ENCODE measurements at places on chromosomes 1 and 21.

- DNase-seq: no peak
Observed at GRCh38 chr1:70907563-70908310, 139.9 kb downstream of the PTGER3 start.

DNA sequence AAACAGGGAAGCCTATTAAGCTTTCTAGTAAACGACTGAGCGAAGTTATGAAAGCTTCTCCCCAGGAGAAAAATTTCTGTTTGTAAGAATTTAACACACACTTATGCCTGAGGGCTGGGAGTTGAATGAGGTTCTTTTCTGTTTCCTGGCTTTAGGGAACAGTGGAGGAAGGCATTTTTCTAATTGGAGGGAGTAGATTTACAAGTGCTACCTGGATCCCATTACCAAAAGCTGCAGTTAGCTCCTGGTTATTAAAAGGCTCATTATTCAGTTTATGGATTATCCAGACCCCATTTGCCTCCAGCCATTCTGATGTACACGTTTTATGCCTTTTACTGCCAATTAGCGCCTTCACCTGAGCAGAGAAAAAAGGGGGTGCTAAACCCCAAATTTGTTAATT, 7.5 kb downstream of the ST6GALNAC3 start:
- no peak for DNase-seq

GRCh38 chr1:75980972-75981897, 49.0 kb upstream of the ASB17 start:
- no peak for DNase-seq

DNA sequence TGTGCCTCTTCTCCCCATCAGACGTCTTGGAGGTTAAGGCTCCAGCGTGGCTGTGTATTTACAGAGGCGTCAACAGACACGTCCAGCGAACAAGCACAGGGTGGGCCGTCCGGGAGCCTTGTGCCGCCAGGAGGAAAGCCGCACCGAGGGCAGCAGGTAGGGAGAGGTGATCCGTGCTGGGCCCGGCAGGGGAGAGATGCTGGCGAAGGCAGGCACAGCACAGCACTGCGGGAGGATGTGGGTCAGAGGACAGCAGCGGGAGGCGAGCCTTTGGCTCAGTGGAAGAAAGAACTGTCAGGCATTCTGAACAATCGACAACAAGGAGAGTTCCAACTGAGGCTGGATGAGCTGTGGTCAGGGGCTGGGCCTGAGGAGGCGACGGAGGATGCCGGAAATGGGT, 144.1 kb upstream of the TNR start:
- no peak for DNase-seq

- no peak for DNase-seq
Observed at GRCh38 chr21:20004367-20004766, 993.8 kb upstream of the NCAM2 start.

DNA sequence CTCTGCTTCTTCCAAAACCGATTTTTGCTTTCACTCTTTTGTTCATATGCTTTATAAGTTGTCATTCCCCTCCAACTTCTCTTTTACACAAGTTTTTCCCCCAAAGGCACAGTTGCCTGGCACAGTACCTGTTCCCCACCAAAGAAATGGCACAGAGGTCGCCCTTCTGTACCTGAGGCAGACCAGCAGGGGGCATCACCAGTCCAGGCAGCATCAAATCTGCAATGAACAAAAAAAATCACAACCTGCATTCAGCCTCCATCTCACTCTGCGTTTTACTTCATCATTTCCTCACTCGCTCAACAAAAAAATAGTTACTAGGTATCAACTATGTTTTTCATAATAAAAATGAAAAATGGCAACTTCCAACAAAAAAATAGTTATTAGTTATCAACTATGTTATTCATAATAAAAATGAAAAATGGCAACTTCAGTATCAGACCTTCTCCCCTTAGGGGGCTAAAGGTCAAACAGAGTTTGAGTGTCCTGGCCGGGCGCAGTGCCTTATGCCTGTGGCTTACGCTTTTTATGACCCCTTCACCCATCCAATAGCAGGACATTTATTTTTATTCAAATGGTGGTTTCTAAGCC, 4.1 kb downstream of the EIF2D start:
- DNase-seq: peak; percentile 59

GRCh38 chr1:206582971-206583706, 29.1 kb downstream of the EIF2D start:
- no peak for DNase-seq

GRCh38 chr21:39707316-39707715, 37.7 kb upstream of the IGSF5 start:
- no peak for DNase-seq

GRCh38 chr1:112231331-112231730, 164.7 kb upstream of the CTTNBP2NL start:
- DNase-seq: no peak

DNA sequence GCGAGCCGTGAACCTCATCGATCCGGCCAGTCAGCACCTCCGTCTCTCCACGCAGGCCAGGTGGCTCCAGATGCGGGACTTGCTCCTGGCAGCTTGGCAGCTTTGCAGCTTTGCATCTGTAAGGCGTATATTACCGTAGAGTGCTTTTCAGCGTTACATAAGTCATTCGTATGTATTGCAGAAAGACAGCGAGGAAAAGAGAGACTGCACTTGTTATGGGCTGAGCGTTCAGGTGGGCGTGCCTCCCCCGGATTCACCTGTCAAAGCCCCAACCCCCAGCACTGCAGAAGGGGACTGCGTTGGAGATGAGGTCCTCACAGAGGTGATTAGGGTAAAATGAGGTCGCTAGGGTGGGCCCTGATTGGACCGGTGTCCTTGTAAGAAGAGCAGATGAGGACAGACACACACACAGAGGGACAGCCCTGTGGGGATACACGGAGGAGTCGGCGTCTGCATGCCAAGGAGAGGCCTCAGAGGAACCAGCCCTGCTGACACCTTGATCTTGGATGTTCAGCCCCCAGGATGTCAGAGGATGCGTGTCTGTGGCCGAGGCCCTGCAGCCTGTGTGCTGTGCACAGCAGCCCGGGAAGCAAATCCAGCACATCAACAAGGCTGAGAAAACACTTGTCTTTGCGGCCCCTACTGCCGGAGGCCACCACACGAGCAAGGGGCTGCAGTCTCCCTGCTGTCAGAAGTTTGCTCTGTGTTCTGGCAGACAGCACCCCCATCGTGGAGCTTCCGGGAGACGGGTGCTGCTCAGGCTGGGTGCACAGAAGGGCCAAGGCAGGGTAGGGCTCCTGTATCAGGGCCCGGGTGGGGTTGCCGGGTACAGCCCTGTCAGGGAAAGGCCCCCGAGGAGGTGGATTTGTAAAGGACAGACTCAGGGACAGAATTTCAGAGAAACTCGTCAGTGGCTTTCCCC, 10.9 kb upstream of the AGPAT3 start:
- DNase-seq: no peak

DNA sequence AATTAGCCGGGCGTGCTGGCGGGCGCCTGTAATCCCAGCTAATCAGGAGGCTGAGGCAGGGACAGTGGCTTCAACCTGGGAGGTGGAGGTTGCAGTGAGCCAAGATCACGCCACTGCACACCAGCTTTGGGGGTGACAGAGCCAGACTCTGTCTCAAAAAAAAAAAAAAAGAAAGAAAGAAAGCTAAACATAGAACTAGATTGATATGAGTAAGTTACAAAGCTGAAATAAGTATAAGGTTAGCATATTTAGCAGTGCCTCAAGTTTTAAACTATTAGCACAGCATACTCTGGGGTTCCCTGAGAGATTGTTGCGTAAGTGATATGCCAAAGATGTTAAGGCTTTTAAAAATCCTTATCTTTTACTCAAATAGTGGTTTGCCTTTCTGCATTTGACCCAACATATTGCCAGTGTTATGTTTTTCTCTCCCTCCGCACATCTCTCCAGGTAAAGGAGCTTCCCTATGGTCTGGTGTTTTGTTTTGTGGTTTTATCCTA, 126.1 kb downstream of the CD247 start:
- DNase-seq: no peak

DNA sequence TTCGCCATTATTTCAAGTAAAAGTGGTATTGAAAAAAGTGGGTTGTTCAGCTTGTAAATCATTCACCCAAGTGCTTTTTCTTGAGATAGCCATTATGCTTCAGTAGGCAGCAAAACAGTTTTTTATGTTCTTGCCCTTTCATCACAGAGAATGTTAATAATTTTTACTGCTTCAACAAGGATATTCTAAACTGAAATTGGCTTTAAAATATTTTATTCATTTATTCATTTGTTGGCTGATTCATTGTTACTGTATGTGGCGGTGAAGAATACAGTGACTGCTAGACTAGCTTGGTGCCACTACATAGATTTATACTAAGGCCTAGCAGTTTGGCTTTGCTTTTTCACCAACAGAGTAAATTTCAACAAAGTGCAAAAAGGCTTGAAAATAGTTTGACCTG, 121.5 kb downstream of the OLFML2B start:
- no peak for DNase-seq

DNA sequence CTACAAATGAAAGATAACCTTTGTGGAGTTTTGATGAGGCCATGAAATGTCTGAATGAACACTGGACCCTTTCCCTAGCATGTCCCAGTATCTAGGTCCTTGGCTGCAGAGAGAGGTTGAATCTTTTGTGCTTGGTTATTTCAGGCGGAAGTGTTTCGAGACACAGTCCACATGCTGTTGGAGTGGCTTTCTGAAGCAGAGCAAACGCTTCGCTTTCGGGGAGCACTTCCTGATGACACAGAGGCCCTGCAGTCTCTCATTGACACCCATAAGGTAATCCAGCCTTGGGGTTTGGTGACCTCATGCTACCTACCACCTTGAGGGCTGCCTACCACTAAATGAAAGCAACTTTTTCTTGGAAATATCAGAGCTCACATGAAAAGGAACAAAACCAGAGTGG, 38.9 kb upstream of the BMP8A start:
- no peak for DNase-seq

DNA sequence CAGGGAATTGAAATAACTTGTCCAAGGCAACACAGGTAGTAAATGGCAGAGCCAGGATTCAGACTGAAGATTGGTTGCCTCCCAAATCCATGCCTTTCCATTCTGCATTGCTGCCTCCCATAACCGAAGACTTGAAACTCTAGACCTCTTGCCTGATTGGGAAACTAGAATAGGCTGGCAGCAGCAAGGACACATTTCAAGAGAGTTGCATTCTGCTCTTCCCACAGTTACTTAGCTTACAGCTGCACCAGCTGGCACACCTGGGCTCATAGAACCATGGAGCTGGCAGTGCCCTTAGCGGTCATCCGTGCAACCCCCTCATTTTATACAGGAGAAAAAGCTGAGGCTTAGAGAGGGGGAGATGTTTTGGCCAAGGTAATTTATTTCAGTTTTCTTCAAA, 8.0 kb downstream of the TRNAU1AP start:
- peak; percentile 3 for DNase-seq

GRCh38 chr1:200699871-200700270, 30.2 kb upstream of the DDX59 start:
- DNase-seq: no peak

DNA sequence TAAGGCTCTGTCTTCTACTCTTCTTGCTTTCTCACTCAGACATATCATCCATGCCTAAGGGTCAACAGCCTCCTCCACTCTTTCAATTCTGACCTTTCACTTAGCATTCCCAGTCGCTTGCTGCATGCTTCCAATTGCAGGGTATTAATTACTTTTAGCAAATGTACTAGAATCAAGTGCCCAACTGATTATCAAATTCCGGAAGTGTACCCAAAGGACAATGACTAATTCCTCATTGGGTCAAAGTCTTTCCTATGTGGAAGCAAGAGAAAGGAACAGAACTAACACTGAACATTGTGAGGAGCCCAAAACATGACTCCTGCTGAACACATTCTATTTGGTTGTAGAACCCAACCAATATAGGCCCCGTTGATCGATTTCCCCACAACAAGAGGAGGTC, 101.8 kb downstream of the APP start:
- DNase-seq: no peak

GRCh38 chr1:53361541-53361961, 33.7 kb upstream of the LRP8 start:
- no peak for DNase-seq

GRCh38 chr1:48693674-48694320, 82.9 kb downstream of the BEND5 start:
- DNase-seq: no peak

DNA sequence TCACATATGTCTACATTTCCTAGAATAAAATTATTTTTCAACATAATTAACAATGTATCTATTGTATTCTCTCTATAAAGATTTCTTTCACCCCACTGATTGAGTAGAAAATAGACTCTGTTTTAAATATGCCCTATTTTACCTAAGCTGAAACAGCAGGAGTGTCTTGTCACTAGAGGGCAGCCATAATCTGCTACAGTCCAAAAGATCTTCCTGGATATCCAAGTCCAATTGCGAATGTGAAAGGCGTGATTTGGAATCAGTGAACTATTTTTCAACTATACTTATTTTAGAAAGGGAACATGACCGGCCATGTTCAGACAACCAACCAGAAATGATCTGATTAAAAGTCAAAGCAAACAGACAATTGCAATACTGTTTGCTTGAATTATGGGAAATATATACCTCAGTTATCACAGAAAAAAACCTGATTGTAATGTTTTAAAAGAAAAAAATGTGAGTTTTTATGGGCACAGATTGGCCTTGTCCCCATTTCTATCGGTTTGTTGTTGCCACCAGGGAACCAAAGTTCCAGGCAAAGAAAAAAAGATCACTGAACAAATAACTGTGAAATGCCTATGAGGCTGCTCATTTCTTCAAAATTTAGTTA, 1211.0 kb upstream of the ADGRL4 start:
- DNase-seq: no peak

GRCh38 chr1:65339866-65340468, 30.6 kb downstream of the DNAJC6 start:
- DNase-seq: no peak

- DNase-seq: no peak
Observed at GRCh38 chr1:55612988-55613387, 397.8 kb upstream of the USP24 start.

DNA sequence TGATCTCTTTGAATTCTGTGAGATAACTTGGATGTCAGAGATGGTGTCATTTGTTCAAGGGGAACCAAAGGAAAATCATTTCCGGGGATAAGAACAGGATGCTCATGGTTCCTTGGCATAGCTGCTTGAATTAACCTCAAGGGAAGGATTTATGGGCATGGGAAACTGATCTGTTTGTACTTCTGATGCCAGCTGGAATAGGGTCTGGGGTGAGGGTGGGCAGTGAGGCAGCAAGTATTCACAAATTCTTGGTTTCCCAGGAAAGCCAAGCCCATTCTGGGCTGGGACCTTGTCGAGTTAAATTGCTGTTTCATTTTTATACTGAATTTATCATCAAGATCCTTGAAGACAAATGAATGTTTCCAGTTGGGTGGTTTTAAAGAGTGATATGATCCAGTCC, 14.1 kb downstream of the INTS3 start:
- DNase-seq: no peak

- DNase-seq: no peak
Observed at GRCh38 chr21:33619726-33620125, 21.8 kb downstream of the CRYZL1 start.

- DNase-seq: no peak
Observed at GRCh38 chr1:40628903-40629292, 36.6 kb downstream of the RIMS3 start.

- DNase-seq: no peak
Observed at GRCh38 chr1:154812877-154813276, 57.2 kb downstream of the KCNN3 start.

DNA sequence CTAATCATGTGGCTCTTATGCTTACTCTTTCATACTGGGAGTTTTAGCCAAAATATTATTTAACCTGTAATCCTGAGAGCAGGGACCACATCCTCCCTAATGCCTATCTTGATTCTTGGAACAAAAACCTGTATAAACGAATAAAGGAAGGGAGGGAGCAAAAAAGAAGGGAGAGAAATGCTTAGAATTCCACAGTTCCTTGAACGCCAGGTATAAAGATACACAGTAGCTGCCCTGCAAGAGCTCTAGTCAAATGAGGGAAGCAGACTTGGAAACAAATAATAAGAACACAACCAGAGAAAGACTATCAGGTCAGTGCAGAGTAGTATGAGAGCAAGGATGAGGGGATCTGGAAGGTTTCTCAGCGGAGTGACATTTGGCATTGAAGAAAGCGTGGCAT, 116.3 kb downstream of the SLC30A10 start:
- DNase-seq: no peak
